Kidney glomerular epithelial cell (primary cell): ENCODE measurements at places on chromosomes 13 and 19.

GRCh38 chr13:102721800-102722231 is 27.0 kb upstream of the METTL21C start:
- no peak for DNase-seq

DNA sequence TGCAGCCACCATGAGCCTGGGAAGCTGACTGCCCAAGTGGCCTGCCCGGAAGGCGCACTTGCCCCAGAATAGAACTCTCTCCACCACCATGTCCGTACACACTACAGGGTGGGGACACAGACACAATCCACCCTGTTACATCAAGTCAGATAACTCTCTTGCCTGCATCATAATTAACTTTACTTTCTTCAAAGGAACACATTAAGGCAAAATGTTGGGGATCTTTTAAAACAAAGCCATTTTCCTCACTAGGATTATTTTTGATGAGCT is 23.3 kb upstream of the VSTM2B start:
- no peak for DNase-seq

GRCh38 chr13:37613236-37613635 is 14.7 kb upstream of the POSTN start:
- DNase-seq: no peak

DNA sequence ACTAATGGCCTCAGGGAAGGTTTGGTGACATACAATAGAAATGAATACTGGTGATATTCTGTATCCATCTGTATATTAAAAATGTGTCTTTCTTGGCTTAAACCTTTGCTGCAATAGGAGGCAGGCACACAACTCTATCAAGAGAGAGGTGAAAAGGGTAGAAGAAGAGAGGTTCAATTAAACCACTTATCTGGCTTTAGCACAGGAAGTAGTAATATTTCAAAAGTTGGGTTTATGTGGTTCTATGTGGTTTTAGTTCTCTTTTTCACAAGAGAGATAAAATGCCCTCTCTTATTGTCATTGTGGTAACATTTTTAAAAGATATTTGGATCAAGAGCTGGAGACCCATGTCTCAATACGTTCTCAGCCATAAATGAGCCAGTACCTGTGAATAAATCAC is 146.2 kb upstream of the FNDC3A start:
- DNase-seq: no peak
